AG08395 (cell line): ENCODE measurements at places on chromosomes 2 and 18.

DNA sequence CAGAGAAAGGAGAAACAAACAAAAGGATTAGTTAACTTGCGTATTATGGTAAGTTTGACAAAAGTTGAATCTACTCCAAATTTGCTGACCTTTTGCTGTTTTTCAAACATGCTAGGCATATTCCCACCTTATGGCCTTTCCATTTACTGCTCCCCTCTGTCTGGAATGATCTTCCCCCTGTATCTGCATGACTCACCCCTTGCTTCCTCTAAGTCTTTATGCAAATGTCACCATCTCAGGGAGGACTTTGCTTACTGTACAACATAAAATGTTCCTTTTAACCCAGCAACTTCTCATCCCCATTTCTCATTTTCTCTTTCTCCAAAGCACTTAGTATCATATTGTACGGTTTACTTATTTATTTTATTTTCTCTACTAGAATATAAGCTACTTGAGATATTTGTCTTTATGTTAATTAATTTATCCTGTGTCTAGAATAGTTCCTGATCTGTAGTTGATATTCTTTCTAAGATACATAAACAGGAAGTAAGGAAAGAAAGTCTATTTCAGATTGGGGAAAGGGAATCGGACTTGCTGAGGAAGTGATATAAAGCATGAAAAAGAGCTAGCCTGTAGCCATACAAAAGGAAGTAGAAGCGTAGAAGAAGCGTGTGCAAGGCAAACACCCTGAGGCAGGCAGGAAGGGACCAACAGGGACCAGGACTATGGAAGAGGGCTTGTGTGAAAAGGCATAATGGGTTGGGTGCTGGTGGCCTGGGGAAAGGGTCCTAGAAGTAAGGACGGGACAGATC is 144.9 kb upstream of the ERBB4 start:
- DNase-seq = peak; percentile 18

- DNase-seq = no peak
These were observed 334.1 kb upstream of the MYT1L start for GRCh38 chr2:2664989-2665833.

DNA sequence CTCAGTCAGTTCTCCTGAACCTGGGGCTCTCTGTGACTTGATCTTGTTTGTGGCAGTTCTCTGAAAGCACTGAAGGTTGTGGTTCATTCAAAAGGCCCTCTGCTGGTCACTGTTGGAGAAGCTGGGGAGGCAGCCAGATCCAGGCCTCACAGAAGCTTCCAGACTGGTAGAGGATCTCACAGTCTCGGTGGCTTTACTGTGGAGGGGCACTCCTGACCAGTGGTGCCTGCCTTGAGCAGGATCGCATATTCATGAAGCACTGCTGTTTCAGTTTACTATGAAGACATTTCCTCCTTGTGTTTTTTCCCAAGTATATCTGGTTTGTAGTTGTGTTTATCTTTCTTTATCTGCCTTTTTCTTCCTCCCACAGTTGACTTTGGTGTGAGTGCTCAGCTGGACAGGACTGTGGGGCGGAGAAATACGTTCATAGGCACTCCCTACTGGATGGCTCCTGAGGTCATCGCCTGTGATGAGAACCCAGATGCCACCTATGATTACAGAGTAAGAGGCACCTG is 133.9 kb downstream of the MAP4K4 start:
- DNase-seq = peak; percentile 65

- no peak for DNase-seq
These were observed 253.6 kb downstream of the SOX11 start for GRCh38 chr2:5945742-5946141.

GRCh38 chr18:10094655-10095054 is 180.8 kb downstream of the VAPA start:
- DNase-seq = no peak

DNA sequence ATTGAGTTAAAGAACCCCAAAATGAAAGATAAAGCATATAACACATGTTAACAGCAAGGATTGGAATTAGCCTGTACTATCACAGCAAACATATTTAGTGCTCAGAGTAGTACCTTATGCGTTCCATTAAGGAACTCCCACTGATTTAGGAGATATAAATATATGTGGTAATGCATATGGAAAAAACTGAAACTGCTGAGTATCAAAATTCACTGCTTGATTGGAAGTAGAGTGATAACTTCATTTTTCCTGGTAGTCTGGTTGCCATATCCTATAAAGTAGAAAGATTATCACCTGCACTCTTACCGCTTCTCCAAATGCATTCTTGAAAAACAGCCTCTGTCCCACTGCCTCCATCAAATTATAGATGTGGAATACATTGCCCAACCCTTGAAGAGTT is 95.1 kb upstream of the FOSL2 start:
- no peak for DNase-seq

DNA sequence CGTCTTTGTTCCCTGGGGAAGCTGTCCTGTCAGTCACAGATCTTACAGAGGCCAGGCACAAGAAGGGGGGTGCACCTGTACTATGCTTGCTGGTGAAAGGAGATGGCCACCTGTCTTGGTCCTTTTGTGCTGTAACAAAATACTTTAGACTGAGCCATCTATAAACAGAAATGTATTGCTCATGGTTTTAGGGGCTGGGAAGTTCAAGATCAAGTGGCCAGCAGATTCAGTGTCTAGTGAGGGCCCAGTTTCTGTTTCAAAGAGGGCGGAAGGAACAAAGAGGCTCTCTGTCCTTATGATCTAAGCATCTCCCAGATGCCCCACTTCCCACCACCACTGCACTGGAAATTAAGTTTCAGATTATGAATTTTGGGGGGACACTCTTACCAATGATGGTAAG is 35.5 kb upstream of the RPL37A start:
- no peak for DNase-seq

DNA sequence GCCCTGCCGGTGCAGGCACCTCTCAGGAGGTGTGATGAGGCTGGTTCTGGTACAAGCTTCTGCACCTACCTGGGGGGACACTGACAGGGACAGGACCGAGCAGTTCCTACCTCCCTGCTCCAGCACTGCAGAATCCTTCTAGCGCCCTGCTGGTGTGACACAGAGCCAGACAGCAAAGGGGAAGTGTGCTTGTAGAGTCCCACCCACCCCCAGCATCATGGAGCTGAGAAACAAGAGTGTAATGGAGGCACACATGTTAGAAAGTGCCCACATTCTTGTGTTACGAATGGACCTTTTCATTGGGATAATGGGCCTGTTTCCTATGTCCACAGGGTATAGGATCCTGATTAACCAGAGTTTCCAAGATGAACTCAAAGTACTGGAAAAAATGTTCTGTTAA is 38.3 kb downstream of the OXER1 start:
- DNase-seq = no peak
